ENCODE measurements at places on chromosomes 12 and 14. TPM values are rescaled to one million over a fixed set of nuclear protein-coding genes. Genes with fewer than 3 reads are reported as not detected.

DNA sequence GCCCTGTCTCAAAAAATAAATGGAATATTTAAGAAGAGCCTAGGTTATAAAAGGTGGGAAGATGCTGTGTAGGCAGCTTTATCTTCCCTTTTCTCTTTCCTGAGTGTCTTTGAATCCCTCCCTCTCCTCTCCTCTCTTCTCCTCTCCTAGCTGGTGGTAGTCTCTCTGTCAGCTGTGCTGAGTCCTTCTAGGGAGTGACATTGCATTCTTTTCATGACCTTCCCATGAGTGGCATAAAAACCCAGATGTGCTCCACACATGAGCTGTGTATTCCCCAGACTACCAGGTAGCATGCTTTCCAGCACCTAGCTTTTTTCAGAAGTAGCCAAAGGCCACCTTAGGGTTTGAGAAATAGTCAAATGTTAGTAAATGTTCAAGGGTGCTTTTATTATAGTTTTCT is 23.6 kb downstream of the SAMD4A start:
- no peak for DNase-seq

DNA sequence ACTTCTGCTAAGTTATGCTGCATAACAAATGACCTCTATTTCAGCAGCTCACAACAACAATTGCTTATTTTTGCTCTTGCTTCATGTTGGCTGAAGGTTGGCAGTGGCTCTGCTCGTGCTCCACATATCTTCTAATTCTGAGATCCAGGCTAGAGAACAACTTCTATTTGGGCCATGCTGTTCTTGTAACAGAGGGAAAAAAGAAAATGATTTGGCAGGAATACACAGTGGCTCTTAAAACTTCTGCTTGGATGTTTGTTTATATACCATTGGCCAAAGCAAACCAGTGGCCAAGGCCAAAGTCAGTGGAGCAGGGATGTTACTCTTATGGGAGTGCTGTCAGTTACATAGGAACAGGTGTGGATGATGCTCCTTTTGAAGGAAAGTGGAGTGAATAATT is 32.1 kb downstream of the GPHN start:
- no peak for DNase-seq

GRCh38 chr12:50107416-50108268 is 3.8 kb downstream of the GPD1 start:
- DNase-seq: no peak

- DNase-seq: no peak
Measured at GRCh38 chr12:12003609-12004008, 67.1 kb upstream of the BCL2L14 start.

- no peak for DNase-seq
Measured at GRCh38 chr14:32950584-32950983, 11.9 kb downstream of the NPAS3 start.

GRCh38 chr12:23376238-23376637 is 573.2 kb downstream of the SOX5 start:
- no peak for DNase-seq

DNA sequence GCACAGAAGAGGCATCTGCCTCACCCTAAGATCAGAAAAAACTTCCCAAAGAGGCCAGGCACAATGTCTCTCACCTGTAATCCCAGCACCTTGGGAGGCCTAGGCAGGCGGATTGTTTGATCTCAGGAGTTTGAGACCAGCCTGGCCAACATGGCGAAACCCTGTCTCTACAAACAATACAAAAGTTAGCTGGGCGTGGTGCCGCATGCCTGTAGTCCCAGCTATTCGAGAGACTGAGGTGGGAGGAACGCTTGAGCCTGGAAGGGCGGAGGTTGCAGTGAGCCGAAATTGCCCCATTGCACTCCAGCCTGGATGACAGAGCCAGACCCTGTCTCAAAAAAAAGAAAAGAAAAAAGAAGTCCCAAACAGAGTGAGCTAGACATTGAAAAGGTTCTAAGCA is 4.5 kb downstream of the ZBTB1 start:
- DNase-seq: no peak

DNA sequence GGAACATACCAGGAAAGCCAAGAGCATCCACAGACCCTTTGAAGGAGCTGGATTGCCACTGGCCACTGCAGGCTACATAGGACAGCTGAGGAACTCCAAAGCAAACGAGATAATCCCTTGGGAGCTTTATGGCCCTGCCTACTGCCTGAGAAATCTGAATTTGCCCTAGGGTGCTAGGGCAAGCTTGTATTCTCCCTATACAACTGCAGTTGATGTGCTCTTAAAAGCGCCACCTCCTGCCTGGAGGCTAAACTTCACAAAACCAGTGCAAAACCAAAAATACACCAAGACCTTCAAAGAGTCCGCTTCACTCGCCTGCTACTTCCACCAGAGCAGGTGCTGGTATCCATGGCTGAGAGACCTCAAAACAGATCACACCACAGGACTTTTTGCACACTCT is 99.6 kb upstream of the KRR1 start:
- no peak for DNase-seq

DNA sequence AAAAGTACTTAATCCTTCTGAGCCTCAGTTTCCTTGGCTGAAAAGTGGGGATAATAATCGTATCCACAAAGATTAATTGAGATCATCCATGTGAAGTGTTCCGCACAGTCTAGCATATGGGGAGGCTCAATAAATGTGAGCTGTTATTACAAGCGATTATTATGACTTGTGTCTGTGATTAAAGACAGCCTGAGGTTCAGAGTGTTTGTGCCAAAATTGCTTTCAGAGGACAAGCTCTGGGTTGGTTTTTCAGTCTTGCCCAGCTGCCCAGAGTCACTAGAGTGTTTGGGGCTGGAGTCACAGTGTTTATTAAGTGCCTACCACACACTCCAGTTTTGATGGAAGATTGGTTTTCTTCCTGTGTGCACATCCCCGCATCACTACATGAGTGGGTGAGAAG is 53.5 kb downstream of the NTF3 start:
- no peak for DNase-seq

- no peak for DNase-seq
Measured at GRCh38 chr12:81888106-81888740, 129.1 kb upstream of the PPFIA2 start.

DNA sequence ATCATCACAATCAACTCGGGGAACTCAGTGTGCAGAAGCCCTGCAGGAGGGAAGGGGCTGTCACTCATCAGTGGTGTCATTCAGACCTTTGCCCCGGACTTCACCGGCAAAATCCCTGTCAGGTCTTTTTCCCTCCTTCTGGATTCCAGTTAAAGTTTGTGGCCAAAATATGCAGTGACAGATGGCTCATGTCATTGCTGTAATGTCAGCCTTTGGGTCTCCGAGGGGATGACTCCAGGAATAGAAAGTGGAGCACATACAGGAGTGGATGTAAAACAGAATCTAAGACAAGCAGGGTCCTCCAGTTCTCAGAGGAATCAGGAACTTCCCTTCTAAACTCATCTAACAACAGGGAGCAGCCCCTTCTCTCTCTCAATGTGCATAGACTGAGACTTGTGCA is 130.3 kb upstream of the RASSF8 start:
- no peak for DNase-seq

- no peak for DNase-seq
Measured at GRCh38 chr12:75438059-75438754, 42.3 kb upstream of the GLIPR1 start.

DNA sequence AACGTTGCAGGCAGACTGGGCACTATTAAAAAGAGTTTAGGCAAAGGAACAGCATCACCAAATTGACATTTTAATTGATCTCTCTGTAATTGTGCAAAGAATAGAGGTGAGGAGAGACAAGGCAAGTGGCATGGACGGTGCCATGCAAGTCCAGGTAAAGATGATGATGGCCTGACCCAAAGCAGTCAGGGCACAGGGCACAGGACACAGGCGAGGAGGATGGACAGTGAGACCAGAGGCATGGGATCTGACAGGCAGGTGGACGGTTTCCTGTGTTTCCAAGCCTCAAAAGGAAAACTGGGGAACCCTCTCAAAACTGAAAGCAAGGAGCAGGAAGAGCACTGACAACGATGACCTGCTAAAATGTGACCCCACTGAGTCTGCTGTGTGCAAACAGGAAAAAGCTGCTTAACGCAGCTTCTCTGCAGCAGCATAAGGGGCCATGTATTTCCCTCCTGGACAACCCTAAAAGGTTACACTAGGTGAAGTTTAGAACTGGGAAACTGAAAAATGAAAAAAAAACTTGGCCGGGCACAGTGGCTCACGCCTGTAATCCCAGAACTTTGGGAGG is 50.9 kb downstream of the CLIP1 start:
- no peak for DNase-seq

DNA sequence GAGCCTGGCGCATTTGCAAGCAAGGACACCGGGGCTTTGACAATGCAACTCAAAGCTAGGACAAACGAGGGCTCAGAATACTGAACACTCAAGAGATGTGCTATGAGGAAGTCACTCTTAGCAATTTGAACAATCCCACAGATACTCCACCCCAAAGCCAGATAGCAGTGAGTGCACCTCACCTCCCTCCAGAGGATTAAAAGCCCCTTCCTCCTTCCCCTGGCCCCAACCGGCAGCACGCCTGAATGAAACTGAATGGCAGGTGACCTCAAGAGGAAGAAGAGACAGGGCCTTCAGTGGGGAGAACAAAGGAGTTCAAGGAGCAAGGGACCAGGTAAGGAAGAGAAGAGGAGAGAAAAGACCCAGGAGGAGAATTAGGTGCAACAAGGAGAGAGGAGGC is 1.9 kb upstream of the KRT78 start:
- no peak for DNase-seq

DNA sequence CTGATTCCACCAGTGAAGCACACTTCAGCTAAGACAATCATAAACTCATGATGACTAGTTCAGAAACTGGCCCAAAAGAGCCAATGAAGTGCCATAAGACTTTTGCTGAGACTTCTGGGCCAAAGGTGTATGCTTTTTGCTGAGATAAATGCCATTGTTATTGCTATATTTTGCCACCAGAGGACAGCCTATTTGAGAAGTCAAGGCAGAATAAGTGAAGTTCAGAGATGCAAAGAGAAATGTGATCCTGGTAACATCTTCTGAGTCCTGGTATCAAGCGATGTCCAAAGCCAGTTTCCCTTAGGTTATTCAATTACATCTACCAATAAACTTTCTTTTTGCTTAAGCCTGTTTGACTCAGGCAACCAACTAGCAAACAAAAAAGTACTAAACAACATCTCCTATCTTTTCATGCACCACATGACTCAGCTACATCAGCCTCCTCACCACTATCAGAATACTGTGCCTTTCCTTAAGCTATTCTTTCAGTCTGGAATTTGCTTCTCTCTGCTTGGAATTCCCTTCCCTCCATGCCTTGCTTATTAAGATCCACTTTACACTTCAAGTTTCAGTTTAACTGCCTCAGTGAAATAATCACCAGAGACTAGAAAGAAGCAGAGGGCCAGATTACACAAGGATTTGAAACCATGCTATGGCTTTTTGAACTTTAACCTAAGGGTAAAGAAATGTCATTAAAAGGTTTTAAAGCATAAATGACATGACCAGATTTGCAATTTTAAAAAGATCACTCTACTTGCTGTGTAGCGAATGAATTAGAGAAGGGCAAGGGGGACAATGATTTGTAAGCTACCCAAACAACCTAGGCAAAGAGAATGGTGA is 14.0 kb downstream of the CRY1 start:
- peak; percentile 21 for DNase-seq

DNA sequence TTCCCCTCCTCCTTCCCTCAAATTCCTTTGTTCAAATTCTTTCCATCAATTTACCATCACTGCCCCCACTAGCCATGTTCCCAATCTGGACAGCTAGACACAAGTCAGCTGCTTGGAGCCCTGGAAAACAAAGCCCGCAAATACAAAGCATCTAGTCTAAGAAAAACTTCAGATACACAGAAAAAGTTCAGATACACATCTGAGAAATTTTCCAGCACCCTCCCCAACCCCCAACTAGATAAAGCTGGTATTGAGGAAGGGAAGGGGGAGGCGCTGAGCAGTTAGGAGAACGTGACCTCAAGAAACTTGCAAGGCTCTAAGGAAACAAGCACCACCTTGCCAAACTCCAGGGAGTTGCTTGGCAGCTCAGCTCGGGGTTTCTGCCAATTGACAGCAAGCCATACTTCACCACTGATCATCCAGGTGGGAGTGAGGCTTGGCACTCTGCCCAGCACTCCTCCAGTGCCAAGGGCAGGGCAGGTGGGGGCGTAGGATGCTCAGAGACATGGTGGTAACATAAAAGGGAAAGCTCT is 5.1 kb upstream of the CNIH1 start:
- peak; percentile 6 for DNase-seq

DNA sequence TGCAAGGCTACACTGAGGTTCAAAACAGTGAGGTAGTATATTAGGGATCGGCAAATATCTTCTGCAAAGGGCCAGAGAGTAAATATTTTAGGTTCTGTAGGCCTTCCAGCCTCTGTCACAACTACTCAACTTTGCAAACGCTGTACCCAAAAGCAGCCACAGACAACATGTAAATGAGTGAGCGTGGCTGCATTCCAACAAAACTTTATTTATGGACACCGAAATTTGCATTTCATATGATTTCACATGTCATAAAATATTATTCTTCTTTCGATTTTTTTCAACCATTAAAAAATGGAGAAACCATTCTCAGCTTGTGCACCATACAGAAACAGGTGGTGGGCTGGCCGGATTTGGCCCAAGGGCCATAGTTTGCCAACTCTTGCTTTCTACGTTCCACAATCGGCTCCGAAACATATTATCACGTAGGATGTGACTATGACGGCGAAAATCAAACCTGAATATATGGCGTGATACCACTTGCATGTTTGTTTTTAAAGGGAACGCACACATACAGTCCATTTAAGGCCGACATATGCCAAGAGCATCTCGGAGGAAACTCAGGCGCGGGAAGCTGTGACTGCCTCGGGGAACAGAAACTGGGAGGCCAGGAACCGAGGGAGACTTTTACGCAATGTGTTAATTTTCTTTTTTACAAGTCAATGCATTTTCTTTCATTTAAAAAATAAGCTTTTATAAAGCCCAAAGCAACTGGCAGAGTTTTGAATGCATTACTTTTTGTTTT is 7.1 kb downstream of the NCOR2 start:
- no peak for DNase-seq

GRCh38 chr12:39329018-39329417 is 113.9 kb downstream of the KIF21A start:
- no peak for DNase-seq

The SCAF11 gene
- 74.4 TPM for total RNA-seq

The B3GNT4 gene
- total RNA-seq: 1.6 TPM

The TCHP gene
- total RNA-seq: 20.4 TPM

The CYP27B1 gene
- total RNA-seq: 2.6 TPM

The EGLN3 gene
- 13.0 TPM for total RNA-seq

The AQP2 gene
- not detected for total RNA-seq

The RND1 gene
- 0.78 TPM for total RNA-seq

The ALDH1L2 gene
- 9.6 TPM for total RNA-seq

The RNU4-1 gene
- total RNA-seq: 3,001 TPM

The PRKD1 gene
- 0.16 TPM for total RNA-seq

The TSPAN11 gene
- not detected for total RNA-seq

The COPZ1 gene
- total RNA-seq: 187 TPM

The KCNH3 gene
- 0.29 TPM for total RNA-seq

The SIX6 gene
- total RNA-seq: not detected
